ENCODE measurements at places on chromosomes 1 and 21.

GRCh38 chr21:26900980-26901379, 55.8 kb upstream of the ADAMTS1 start:
- DNase-seq: no peak

- DNase-seq: no peak
These were observed 307.1 kb downstream of the PAPPA2 start for GRCh38 chr1:176770066-176770465.

DNA sequence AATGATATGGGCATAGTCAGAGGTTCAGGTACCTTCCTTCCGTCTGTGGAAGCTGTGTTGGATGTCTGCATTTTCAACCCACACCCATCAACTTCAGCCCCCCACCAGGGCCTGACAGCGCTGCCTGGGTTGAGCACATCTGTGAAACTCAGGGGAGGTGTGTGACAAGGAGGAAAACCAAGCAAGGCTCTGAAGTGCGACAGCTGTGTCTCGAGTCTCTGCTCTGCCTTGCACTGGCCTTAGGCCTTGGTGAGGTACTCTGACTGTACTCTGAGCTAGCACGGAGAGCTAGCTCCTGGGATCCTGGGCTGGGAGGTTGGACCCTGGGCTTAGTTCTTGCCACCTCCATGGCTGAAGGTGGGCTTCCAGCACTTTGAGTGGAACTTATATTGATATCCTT, 9.1 kb downstream of the VANGL2 start:
- DNase-seq: no peak

DNA sequence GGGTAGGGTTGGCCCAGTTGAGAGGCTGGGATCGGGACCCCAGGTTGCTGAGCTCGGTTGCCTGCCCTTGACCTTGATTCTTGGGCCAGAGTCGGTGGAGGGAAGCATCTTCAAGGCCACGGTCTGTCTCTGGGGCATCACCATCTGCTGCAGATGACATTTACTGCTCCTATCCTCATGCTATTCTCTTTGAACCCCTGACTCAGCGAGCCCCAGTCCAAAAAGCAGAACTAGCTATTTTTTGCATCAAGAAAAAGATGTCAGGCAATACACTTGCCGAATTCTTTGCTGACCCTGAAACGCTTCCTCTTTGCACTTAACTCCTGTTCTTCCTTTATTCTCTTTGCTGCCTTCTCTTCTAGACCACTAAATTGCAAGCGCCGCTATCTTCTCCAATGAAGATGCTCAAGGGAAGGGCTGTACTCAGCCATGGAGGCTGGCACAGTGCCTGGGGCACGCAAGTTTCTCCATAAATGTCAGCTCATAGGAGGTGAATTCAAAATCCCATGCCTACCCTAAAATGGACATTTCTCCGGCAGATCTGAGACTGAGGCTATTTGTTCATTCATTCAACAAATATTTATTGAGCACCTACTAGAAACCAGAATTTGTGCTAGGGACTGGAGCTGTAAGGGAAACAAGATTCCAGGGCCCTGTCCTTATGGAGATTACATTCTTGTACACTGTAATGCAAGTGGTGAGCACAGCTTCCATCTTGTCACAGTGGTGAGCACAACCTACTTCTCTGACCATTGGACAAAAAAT, 20.5 kb upstream of the CAPZB start:
- peak; percentile 74 for DNase-seq

- DNase-seq: peak; percentile 27
These were observed 930 bp downstream of the CDC14A start for GRCh38 chr1:100353071-100353801.

DNA sequence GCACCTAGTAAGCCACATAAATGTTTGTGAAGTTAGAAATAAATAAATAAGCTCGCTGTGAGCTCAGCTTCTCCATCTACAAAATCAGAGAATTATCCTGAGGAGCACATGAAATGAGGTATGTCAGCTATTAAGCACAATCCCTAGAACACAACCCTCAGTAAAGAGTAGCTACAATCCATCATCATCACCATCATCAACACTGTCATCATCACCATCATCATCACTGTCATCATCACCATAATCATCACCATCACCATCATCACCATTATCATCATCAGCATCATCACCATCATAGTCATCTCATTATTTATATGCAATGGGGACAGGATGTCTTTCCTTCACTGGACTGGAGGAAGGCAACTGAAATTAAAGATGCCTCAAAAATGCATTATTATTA, 189.6 kb downstream of the NPHP4 start:
- no peak for DNase-seq

- DNase-seq: no peak
These were observed 64.0 kb downstream of the BACH1 start for GRCh38 chr21:29362758-29363157.

DNA sequence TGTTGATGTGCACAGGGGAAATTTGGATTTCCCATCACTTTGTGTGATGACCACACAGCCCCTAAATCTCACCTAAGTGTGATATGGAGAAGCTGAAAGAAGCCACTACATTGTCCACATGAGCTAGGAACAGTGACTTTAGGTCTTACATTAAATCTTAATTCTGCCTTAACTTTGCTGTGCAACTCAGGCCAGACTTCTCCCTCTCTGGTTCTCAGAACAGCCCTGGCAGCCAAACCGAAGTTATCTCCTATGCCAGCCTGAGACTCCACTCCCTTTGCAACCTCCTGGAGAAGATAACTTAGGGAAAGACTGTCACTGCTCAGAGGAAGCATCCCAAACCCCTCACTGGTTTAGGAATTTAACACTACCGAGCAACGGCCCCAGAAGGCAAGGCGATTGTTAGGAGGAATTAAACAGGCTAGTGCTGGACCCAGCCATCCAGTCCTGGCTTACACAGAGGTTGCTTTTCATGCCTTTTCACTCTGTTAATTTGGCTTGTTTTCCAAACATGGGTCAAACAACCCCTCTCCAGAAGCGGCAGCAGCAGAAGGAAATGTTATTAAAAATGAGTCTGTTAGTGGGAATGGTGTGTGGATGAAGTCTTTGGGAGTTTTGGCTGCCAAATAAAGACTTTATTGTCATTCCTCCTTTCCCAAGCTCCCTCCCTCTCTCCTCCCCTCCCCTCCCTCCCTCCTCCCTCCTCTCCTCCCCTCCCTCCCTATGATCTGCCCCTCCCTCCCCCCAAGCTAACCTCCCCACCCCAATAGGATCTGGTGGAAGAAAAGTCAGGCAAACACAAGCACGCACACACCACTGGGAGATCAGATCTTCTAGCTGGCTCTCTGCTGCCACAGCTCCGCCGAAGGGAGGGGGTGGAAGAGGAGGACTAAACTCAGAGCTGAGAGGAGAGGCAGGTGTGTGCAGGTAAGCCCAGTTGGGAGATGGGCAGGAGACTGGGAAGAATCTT, at the start of gene PRELP:
Gene PRELP (plus strand): TSS at position 795 of the 970 bp plus-strand sequence. CDS start 7,379 bp downstream, outside the sequence.
- no peak for DNase-seq

DNA sequence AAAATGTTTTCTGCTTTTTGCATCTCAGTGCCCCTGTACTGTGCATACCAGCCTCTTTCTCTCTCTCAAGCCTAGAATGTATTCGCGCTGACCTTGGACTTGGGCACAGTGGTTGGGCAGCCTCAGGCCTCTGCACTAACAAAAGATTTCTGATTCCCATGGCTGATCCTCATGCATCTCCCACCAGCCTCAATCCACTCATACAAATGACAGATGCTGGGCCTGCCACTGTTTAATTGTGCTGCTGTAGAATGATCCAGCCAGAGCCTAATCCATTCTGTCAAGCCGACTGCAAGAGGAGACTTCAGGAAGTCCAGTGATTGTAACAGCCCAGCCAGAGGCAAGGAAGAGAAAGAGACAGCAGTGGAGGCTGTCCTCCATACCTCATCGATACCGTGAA, 180.8 kb downstream of the ASTN1 start:
- DNase-seq: no peak

GRCh38 chr1:23667411-23667810, 24.2 kb upstream of the RPL11 start:
- DNase-seq: no peak

- DNase-seq: no peak
These were observed 8.6 kb upstream of the EEIG2 start for GRCh38 chr1:108551137-108551862.

- no peak for DNase-seq
These were observed 33.3 kb downstream of the PIK3CD start for GRCh38 chr1:9684801-9685200.

DNA sequence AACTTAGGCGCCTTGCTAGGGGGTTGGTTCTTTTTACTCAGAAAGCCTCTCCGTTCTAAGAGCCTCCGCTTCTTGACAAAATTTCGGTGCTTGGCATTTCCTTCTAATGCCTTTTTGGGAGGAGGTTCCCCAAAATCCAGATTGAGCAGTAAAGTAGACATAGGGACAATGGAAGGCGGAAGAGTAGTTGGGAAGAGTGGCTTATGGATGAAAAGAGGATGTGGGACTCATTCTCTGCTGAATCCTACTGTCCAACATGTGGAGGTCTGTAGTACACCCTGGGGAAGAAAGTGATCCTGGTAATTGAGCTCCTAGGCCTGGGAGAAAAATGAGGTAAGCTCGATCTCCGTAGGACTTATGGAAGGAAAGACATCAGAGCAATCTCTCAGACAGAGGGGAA, 777 bp upstream of the METTL25B start:
- no peak for DNase-seq

DNA sequence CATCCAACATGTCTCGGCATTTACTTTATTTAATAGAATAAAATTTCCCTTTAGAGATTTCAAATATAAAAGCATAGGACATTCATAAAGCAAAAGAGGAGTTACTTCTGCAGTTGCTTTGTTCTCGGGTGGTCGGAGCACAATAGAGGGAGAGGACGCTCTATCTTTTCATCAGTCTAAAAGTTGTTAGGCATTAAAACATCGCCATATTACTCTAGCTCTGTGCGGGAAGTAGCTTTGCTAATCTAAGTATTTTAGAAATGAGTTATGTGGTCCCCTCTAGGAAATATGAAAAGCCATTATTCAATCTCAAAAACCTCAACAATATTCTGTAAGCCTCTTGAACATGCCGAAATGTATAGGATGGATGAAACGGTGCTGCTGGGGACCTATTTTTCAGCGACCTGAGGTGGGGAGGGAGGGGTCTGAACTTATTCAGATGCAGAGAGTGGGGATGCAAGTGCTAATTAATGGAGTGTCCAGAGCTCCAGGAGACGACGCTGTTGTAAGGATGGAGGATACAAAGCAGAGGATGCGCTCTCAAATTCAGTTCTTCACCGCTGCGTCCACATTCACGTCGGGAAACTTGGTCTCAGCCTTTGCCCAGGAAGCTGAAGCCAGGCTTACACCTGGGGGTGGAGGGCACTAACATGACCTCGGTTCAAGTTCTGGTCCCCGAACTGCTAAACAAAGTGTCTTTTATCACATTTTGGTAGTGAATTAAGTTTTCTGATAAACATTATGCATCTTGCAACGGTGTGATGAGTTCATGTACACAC, 6.3 kb downstream of the CDKN2C start:
- DNase-seq: no peak

- no peak for DNase-seq
These were observed 39.1 kb upstream of the WASF2 start for GRCh38 chr1:27528818-27529703.

- no peak for DNase-seq
These were observed 477.5 kb downstream of the NUF2 start for GRCh38 chr1:163799190-163799805.

DNA sequence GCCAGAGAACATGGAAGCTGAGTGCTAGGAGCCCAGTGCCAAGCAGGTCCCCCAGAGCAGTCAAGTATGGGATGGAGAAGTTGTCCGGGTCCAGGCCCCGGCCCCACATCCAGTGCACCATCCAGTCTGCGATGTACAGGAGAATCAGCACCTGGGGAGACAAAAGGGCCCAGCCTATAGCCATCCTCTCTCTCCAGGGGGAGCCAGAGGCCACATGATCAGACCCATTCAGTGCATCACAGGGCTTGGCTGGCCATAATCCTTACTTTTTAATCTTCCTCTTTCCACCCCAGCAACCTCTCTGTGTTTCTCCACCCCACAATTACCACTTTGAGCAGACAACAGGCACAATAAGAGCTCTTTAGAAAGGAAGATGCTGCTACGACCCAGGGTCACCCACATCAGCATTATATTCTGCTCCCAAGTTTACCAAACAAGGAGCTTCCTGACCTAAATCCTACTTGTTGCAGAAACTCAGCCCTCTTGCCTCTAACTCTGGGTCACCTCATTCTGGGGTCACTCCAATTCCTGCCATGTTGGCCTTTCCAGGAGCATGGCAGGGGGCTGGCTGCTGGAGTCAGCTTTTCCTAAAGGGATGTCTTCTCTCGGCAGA, 16.4 kb upstream of the RAB29 start:
- peak; percentile 33 for DNase-seq

DNA sequence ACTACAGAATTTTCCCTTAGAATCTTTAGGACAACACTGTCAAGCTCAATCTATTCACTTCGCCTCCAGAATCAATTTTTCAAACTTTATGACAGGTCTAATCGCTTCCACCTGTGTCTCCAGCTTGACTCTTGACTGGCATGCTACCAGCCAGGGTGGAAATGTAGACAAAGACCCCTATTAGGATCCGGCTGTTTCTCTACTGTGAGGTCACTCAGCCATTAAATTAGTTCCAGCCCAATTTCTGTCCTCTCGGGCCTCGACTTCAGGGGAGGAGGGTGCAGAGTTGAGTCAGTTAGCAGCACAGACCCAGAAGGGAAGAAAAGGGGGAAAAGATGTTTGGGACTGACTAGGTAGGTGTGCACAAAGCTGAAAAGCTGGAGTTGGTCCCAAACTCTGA, 78.5 kb downstream of the HLCS start:
- no peak for DNase-seq

GRCh38 chr1:226867461-226868054, 2.9 kb upstream of the PSEN2 start:
- no peak for DNase-seq

GRCh38 chr21:41957991-41958766, 4.4 kb upstream of the C2CD2 start:
- no peak for DNase-seq

DNA sequence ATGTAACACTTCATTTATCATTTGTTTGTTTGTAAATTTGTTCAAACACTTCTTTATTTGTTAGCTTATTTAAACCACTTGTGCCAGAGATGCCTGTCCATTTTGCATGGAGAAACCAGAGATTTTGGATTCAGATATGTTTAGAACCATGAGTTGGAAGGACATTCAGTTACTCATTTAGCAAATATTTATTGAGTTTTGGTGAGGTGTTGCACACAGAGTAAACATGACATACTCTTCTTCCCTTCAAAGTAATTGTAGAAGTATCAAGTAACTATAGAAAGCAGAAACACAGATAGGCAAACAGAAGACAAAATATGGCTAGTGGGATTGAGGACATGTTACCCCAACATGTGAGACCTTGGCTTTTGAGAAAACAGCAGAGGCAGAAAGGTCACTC, 136.8 kb upstream of the USP25 start:
- DNase-seq: no peak

GRCh38 chr21:34998176-34998575, 50.9 kb downstream of the RUNX1 start:
- peak; percentile 76 for DNase-seq
